ENCODE measurements at places on chromosomes 11 and 22. TPM values are rescaled to one million over a fixed set of nuclear protein-coding genes. Genes with fewer than 3 reads are reported as not detected.
A peak's percentile ranks its signal among the peaks of the same experiment; 100 is the strongest.

The PLXNB2 gene
- total RNA-seq: 35.8 TPM

GRCh38 chr11:58617976-58618557 lies 4.4 kb upstream of the CNTF start:
- DNase-seq: no peak

DNA sequence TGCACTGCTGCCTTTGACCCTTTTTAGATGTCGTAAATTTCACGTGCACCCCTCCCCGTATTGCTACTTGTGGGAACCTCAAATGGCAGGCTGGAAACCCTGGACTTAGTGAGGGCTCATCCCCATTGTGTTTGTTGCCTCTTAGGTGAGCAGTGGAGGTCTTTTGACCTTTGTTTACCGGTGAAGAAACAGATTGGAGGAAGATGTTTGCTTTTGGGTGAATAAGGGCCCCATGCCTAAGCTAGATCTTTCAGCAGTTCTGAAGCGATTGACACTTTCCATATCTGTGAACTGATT lies 782 bp downstream of the SMARCB1 start:
- no peak for DNase-seq

The KRTAP5-2 gene
- total RNA-seq: not detected

The SERHL2 gene
- total RNA-seq: 1.3 TPM

DNA sequence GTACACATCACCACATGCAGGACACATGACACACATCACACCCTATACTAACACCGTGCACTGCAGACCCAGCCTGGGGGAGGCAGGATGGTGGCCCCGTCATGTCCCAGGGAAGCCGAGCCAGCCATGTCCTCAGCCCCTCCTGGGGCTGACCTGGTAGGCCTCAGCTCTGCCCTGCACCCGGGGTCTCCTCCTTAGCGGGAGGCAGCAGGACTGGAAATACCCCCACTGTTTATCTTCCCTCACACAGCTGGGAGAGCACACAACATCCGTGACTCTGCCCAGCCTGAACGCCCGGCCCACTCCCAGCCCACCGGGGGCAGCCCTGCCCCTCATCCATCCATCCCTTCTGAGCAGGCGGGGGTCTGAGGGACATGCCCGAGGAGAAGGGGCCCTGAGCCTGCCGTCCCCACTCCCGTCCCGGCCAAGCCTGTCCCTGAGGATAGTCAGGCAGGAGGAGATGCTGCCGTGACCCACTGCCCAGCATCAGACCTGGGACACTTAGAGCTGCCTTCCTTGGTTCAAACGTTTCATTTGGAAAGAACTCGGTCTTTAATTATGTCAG lies 945.0 kb downstream of the BRD1 start:
- DNase-seq: no peak

The OR6A2 gene
- total RNA-seq: 0.06 TPM

DNA sequence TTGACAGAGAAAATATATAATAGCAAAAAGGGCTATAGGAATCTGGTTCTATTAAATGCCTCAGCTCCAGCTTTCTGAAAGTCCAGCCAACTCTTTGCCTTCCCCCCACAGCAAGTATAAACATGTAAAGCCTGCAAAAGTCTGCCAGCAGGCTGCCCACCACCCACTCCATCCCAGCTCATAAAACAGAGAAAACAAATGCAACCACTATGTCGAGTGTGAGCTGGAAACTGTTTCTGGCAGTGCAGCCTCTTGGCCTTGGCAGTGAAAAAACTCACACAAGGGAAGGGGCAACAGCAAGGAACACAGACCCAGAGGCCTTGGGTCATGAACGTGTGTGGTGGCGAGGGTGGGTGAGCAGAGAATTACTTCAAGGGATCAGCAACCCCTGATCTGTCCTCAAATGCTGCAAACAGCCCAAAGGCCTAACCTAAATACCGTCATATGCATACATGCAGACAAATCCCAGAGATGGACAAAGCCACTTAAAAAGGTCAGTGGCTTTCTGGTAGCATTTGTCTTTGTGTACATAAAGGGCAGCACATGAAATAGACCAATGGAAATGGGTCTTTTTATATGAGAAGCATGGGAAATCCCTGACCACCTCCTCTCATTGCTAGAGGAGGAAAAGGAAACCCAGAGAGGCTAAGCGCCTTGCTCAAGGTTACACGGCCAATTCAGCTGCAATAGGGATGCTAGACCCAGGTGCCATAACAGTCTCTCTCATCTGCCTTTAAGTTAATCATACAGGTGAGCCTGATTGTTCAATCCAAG lies 74.8 kb downstream of the NAT10 start:
- DNase-seq: no peak

- no peak for DNase-seq
Observed at GRCh38 chr22:27962268-27963044, 43.4 kb upstream of the PITPNB start.

DNA sequence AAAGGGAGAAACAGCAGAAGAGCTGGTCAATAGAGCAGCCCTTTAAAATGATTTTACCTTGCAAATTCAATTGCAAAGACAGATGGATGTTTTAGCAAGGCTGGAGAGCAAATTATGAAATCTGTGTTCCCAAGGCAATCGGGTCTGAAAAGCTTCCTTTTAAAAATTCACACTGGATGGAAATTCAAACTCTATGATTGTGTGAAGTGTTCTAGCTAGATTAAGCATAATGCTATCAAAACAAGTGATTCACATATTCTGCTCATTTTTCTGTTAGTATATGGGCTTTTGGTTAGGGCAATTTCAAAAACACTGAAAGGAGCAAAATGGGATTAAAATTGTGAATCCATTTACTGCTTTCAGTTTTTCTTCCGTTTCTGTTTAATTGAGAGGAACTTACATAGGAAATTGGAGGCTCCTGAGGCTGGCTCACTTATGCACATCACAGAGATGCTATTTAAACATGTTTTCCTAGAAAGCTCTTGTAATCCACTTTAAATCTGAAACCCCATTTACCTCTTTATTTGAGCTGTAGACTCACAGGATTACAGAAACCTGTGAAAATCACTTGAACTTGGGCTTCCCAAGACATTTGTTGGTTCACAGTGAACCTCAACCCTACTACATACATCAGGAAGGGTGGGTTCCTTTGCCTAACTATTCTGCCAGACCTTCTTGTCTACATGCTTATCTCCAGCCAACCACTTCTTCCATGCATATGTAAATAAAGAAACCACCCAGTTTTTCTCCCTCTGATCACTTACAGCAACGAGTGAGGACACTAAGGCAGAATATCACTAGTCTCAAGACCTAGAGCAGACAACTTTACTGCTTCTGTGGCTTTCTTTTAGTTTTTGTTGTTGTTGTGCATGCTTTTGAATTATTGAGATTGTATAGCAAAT lies 201.9 kb upstream of the PITPNB start:
- no peak for DNase-seq

The DEUP1 gene
- not detected for total RNA-seq

The CD44 gene
- total RNA-seq: 149 TPM

The MAJIN gene
- total RNA-seq: not detected

DNA sequence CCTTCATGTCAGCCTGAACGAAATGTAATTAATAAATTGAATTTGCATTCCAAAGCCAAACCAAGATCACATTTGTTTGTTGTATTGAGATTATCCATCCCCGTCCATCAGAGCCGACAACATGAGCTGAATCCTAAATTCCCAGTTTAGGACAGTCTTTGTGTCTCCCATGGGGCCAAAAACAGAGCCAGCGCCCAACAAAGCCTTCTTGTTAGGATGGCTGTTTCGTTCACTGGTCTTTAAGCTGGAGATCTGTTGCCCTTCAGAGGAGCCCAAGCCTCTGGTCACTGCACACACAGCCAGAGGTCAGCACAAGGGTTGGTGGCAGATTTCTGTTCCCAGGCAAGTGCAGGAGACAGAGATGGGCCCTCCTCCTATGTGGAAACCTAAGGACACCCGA lies 25.8 kb downstream of the DSCAML1 start:
- DNase-seq: no peak

GRCh38 chr11:64334764-64335735 lies 5.0 kb upstream of the CCDC88B start:
- DNase-seq: peak; percentile 98

DNA sequence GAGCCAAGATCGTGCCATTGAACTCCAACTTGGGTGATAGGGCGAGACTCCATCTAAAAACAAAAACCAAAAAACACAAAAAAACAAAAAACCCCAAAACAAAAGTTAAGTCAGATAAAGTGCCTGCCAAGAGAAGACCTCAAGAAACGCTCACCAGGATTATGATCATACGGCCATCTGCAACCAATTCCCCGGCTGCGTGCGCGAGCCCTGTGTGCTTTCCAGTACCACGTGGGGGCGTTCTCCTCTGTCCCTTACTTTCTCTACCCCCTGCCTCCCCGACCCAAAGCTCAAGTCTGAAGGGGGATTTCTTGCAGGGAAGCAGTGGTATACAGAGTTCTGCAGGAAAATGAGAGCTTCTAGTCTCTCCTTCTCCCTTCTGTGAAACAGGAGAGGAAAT lies 10.5 kb upstream of the RPS19BP1 start:
- peak; percentile 53 for DNase-seq

GRCh38 chr22:32701034-32701433 lies 100.5 kb upstream of the TIMP3 start:
- DNase-seq: no peak

GRCh38 chr11:122107566-122107965 lies 8.4 kb downstream of the BLID start:
- DNase-seq: no peak

The SLC25A18 gene
- 1.5 TPM for total RNA-seq

DNA sequence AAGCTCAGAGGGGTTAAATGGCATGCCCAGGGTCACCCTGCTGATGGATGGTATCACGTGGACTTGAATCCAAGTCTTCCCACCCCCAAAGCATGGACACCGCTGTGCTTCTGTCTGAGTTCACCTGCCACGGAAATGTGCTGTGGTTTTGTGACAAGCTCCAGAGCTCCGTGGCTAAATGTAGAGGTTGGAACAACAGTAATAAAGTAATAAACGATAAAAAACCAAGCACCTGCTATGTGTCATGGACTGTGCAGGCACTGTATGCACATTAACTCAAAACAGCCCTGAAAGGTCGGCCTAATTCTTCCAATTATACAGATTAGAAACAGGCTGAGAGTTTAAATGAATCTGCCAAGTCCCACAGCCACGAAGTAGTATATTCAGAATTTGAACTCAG lies 182.1 kb upstream of the NAV2 start:
- DNase-seq: no peak

The GGTLC3 gene
- total RNA-seq: not detected

DNA sequence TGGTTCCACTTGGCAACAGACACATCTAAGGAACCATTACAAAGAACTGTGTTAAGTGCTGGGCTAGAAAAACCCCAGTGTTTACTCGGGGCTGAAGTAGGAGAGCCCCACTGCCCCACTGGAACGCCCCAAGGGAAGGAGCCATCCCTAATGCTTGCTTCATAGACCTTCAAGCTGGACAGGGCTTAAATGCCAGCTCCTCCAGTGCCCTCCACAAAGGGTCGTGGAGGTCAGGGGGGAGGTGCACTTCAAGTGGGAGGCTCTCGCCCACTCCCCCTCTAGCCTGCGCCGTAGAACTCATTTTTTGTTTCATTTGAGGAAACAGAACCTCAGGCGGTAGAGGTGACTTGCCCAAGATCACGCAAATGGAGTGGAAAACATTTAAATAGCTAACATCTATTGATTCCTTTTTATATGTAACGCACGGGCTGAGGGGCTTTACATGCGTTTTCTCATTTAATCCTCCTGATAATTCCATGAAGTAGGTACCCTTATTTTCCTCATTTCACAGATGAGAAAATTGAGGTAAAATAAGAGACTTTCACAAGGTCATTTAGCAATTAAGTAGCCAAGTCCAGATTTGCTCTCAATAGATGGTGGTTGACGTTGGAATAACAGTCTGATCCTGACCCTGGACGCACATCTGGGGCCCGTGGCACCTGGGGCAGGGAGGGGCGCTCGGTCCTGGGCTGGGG lies 545 bp upstream of the ZDHHC13 start:
- DNase-seq: no peak

The RGL4 gene
- total RNA-seq: not detected

The CCDC87 gene
- total RNA-seq: not detected

- DNase-seq: peak; percentile 58
Observed at GRCh38 chr11:135075740-135076139, 663.7 kb upstream of the B3GAT1 start.

DNA sequence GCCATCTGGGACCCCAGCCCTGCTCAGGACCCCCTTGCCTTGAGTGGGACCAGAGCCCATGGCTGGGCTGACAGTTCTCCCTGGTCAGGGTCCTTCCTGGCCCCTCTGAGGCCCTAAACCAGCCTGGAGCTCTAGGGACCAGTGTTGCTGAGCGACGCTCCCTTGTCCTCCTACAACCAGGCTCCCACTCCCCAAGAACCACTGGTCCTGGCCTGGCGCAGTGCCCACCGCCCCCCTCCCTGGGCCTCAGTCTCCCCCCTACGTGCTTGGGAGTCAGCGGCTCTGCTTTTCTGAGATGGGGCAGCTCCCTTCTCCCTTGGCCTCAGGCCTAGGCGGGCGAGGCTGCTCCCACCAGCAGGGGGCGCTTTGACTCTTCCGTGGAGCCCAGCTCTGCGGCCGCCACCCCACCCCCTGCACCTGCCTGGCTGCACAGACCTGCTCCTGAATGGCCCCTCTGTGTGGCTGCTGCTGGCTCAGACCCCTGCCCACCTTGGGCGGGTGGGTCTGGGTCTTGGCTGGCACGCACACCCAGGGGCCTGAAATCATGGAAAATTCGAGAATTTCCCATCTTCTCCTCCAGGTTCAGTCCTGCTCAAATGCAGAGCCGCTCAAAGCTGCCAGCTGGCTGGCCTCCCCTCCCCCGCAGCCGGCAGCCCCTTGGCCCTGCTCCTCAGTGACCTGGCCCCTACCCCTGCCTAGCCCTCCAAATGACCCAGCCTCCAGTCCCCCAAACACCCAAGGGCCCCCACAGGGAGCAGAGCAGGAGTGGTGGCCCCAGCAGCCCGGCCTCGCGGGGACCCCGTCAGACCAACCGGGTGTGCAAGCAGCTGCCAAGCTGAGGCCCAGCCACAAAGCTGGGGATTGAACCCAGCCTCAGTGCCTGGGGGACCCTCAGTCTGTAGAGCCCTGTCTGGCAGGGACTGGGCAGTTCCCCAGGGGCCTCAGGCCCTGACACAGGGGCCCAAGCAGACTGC lies 9.1 kb downstream of the PRR33 start:
- DNase-seq: peak; percentile 75

The CDC42EP2 gene
- 2.9 TPM for total RNA-seq

DNA sequence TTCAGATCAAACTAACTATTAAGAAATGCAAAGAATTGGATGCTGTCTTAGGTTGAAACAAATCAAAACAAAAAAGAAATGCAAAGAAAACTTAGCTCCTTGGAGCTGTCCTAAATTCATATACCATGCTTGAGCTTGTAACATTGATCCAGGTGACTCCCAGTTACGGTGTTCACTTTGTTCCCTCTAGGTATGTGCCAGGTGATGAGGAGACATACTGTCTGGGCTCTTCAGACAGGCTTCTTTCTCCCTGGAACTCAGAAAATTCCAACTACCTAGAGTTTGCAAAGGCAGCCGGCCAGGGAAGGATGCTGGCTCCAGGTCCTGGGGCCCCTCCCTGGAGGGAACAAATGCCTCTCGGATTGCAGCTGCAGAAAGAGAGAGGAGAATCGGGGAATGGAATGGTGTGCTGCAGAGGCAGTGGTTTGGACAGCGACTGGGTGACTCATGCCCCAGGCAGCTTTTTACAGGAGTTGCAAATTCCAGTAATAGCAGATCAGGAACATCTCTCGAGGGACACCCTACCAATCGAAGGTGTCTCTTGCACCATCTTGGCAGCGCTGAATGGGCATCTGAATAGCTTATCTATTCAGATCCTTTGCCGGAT lies 12.3 kb upstream of the ASPHD2 start:
- peak; percentile 84 for DNase-seq

The TSSK2 gene
- total RNA-seq: not detected

The BACE1-AS gene
- 2.9 TPM for total RNA-seq

The IL17REL gene
- not detected for total RNA-seq

The SCGB1A1 gene
- total RNA-seq: not detected

All from Daoy (cell line).